HEK293T (cell line): ENCODE measurements at places on chromosomes 6 and 20.

DNA sequence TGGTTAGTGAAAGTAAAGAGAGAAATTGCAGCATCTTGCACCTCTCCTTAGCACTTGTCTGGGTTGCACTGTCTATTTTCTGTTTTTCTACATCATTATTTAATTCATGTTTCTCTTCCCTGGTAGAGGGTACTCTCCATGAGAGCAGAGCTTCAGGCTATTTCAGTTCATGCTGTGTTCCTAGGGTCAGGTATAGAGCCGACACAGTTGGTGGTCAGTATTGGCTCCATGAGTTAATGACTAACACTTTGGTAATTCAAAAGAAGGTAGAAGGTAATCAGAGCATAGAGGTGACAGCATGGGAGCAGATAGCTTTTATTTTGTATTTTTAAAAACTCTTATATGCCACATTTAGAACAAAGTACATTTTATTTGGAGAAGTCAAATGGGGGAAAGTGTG is 42.7 kb downstream of the RIMS1 start:
- no peak for DNase-seq

- no peak for DNase-seq
Observed at GRCh38 chr6:87870556-87870955, 168.5 kb upstream of the AKIRIN2 start.

GRCh38 chr20:13262671-13263360 is 41.7 kb downstream of the ISM1 start:
- DNase-seq, result no peak

- DNase-seq, result no peak
Observed at GRCh38 chr6:154996841-154997311, 1.8 kb downstream of the TIAM2 start.

DNA sequence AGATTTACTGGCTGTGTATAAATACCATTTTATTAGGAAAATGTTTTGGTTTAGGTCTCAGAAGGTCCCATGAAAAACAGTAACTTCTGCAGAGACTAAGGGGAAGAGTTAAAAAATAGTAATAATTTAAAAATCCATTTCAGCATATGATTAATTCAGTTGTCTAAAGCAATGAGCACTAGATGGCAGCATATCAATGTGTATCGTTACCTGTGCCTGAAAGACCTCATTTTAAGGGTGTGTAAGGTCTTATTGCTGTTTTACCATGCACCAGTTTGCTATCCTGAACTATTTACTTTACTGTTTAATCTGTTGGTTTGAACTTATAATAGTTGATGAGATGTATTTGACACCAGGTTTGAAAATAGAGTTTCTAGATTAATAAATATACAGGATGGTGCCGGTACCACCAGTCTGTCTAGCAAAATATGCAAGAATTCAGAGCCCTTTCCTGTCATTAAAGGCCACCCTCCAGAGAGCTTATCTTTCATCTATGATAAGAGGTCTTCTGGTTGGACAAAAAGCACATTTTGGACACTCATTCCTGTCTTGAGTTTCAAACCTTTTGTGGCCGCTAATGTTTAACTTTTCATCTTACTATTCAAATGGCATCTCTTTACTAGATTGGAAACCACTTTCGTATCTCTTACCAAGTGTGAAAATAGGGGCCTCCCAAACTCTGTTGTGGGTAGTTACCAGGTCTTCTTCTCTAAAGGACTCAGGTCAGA is 8.9 kb upstream of the AHI1 start:
- DNase-seq, result peak; percentile 41

DNA sequence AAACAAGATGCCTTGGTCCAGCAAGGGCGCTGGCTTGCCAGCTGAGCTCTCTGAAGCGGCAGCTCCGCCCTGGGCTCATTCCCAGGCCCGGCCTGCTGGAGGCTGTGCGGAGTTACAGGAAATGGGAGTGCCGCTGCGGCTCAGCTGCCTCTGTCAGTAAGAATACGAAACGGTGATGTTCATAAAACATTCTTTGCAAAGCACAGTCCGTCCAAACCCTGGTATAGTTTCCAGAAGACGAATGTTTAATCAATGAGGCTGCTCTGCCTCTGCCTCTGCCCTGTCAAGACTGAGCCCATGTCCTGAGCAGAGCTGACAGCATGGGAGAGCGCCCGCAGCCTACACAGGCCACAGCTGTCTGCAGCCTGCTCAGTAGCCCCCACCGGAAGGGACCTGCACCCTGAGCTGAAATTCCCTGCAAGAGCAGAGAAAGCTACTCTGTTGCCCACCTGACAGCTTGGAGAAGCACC is 153.3 kb upstream of the SNX9 start:
- DNase-seq, result no peak

- DNase-seq, result no peak
Observed at GRCh38 chr6:147222160-147222838, 18.1 kb downstream of the STXBP5 start.

- DNase-seq, result no peak
Observed at GRCh38 chr6:124226396-124226795, 422.7 kb downstream of the NKAIN2 start.

GRCh38 chr20:63141531-63141930 is 74.4 kb downstream of the YTHDF1 start:
- DNase-seq, result no peak

- DNase-seq, result no peak
Observed at GRCh38 chr20:4896971-4897497, 104.3 kb downstream of the SLC23A2 start.

DNA sequence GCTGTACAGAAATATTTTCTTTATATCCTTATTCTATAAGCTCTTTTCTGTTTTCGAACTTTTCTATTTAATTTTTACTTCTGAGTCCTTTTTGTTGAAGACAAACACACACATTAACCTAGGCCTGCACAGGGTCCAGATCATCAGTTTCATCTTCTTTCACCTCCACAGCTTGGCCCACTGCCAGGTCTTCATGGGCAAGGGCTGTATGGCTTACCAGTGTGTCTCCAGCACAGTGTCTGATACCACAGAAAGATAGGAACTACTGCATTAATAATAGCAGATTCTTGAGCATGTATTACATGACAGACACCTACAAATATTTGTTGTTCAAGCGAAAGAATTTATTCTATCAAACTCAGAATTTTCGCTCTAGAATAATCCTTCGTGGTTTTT is 24.4 kb downstream of the QKI start:
- no peak for DNase-seq

DNA sequence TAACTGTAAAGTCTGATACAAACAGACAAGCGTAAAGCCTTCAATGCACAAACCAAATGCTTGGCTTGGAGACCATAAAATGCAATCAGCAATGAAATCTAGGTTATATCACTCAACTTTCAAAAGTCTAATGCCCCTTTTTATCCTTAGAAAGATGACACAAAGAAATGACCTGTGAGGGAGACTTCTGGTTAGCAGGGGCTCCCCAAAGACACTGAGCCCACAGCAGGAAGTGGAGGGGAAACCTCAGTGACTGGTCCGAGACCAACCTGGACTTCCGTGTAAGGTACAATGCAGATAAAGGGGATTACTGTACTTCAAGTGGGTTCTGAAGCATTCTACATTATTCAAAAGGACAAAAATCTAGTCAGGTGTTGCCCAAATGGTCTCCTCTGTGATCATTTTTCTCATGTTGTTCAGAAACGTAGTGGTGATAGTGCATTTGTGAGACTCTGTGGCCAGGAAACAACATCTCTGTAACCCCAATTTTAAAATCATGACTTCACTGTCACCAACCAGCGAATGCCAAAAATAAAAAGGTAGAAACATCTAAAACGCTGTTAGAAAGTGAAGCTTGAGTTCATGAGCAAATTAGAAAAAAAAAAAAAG is 88.2 kb downstream of the HIVEP2 start:
- no peak for DNase-seq
